ENCODE measurements at places on chromosomes 1 and 21.

GRCh38 chr21:23394458-23394857 lies 2212.8 kb downstream of the MRPL39 start:
- no peak for DNase-seq

- DNase-seq = peak; percentile 13
Measured at GRCh38 chr1:183674339-183674738, 21.2 kb upstream of the APOBEC4 start.

DNA sequence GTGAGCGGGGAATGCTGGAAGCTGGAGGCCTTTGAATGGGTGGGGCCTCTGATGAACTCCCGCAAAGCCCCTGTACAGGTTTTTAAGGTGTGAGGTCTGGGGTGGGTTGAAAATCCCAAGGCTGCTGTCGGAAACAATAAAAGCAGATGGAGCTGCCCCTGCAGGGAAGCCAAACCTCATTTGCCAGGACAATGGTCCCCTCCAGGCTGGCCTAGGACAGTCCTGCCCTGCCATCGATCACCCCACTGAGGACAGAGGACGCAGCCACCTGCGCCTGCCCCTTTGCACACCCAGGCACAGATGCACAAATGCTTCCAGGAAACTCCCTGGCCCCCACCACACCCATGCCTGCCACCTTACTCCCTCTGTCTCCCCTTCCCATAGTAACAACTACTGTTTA lies 4.4 kb downstream of the DRAXIN start:
- DNase-seq = no peak

DNA sequence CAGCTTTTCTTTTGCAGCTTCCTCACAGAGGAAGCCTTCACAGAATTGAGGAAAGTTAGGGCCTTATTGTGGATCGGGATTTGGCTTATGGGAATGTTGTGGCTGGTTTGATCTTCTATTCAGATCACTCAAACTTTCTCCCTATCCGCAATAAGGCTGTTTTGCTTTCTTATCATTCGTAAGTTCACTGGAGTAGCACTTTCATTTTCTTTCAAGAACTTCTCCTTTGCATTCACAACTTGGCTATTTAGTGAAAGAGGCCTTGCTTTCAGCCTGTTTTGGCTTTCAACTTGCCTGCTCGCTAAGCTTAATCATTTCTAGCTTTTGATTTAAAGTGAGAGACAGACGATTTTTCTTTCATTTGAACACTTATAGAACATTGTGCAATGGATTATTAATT lies 181.9 kb upstream of the B3GALT2 start:
- DNase-seq = no peak

DNA sequence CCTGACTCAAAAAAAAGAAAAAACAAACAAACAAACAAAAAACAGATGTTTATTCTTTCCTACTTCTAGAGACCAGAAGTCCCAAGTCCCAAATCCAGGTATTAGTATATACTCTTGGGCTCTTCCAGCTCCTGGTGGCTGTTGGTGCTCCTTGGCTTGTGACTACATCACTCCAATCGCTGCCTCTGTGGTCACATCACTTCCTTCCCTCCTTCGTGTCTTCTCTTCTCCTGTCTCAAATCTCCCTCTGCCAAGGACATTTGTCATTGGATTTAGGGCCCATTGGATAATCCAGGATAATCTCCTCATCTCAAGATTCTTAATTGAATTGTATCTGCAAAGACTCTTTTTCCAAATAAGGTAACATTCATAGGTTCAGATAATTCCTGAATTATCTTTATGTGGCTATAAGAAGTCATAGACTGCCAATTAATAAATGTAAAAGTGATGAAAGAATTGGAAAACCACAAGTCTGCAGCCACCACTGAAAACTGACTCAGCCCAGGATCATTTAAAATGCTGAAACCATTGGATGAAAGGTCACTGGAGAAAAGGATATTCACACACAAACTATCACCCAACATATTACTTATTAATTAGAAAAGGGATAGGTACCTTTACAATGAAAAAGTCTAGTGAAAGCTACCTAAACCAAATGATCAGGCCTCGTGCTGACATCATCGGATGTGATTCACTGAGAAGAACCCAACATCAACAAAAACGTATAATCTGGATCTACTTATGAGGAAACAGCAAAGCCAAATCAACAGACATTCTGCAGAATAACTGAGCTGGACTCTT lies 67.1 kb downstream of the ZNF281 start:
- DNase-seq = peak; percentile 57

DNA sequence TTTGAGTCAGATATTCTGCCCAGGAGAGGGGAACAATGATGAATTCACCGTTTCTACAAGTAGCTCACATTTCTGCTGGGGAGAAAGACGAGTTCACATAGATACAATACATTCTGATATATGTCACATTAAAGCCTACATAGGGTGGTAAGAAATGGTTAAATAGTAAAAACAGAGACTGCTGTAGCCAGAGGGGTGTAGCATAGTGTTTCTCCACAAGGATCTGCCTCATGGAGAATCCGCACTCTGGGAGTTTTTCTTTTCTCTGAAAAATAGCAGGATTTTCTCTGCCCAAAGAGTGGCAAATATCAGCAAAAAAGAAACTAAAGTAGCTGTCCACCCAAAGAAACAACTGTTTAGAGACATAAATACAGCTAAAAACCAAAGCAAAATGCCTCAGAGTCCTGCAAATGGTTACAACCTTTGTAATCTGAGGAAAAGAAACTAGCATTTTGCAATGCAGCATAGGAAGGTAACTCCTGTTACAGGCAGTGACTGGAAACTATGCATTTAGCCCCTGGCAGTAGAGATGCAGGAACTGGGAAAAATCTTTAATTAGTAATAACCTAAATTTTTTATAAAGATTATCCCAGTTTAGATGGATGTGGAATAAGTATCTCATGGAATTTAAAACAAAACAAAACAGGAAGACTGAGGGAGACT lies 1126.7 kb upstream of the ADGRL2 start:
- DNase-seq = no peak

DNA sequence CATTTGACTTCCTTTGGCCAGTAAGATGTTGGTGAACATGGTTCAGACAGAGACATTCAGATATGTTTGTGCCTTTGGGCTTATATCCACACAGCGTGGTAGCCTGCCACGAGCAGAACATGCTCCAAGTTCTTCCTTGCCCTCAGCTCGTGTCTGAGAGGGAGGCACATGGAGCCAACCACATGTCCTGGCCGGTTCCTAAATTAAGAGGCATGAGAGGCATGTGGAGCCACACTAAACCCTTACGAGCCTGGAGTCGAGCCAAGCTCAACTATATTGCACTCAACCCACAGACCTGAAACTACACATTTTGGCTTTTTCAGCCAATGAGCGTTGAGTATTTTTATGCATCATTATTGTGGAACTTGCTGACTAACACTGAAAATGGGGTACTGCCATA lies 133.7 kb upstream of the KCNK1 start:
- DNase-seq = no peak

GRCh38 chr1:119147661-119148090 lies 7.2 kb upstream of the WARS2 start:
- DNase-seq = no peak

GRCh38 chr1:75710832-75711231 lies 13.7 kb upstream of the ACADM start:
- DNase-seq = no peak

DNA sequence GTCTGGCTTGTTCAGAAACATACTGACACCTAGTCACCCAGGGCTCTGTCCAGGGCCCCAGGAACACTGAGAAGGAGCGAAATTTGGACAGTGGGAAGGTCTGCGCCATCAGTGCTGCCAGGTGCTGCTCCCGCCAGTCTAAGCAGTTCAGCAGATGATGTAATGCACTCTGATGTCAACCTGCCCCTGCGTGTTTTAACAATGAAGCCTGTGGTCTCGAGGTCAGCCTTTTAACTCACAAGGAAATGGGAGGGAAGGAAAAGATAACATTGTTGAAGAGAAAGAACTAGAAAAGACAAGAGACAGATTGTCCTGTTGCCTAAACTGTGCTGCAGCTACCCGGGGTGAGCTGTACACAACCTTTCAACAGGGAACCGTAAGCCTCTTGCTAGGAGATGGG lies 126.6 kb upstream of the IFFO2 start:
- DNase-seq = no peak

DNA sequence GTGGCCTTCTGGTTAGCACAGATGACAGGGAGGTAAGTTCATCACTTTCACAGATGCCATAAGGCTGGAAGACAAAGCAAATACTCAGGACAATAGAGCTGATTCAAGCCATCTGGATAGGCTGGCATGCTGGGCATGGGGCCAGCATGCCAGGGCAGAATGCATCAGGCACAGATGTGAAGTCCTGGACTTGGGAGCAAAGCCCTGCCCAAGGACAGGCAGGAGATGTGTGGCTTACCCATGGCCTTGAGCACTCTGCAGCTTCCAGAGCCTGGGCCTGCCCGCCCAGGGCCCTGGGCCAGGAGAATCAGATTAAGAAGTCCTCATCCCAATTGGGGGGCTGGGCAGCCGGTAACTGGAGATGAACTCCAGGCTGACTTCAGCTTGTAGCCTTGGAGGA lies 135.7 kb upstream of the ZC3H12A start:
- no peak for DNase-seq

Data from EL (cell line).